ENCODE measurements at places on chromosomes 12 and 14.

GRCh38 chr12:29971446-29971845 lies 187.7 kb upstream of the TMTC1 start:
- DNase-seq: no peak

DNA sequence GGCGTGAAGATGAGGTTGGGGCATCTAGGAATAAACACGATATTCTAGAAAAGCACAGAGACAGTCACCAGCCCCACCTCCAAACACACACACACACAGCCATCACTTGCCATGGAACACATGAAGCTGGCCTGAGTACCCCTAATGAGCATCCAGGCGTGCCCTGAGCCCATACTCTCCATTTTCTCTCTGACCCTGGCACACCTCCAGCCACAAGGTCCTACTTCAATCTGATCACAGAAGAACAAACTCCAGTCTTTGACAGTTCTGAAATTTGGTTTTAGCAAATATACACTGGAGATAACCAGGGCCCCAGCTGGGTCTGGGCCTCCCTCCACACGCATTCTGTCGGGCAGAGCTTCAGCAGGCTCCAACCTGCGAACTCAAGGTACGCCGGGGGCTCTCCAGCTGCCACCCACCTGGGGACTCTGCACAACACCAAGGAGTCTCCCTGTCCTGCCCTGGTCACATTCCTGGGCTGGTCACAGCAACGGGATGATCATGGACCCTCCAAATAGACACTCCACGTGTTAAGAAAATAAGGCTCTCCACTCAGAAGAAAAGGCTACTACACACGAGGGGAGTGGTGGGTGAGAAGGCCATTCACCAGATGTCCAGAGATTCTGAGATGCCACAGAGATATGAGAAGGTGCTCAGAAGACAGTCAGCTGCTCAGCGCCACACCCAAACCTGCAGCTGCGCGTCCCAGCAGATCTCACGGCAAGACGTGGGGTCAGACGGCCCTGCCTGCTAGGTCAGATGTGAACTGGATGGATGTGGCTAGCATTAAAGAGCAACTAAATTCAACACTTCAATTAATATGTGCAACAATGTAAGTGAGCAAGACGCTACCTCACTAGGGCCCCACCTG lies 57.0 kb upstream of the PNMA1 start:
- DNase-seq: no peak

DNA sequence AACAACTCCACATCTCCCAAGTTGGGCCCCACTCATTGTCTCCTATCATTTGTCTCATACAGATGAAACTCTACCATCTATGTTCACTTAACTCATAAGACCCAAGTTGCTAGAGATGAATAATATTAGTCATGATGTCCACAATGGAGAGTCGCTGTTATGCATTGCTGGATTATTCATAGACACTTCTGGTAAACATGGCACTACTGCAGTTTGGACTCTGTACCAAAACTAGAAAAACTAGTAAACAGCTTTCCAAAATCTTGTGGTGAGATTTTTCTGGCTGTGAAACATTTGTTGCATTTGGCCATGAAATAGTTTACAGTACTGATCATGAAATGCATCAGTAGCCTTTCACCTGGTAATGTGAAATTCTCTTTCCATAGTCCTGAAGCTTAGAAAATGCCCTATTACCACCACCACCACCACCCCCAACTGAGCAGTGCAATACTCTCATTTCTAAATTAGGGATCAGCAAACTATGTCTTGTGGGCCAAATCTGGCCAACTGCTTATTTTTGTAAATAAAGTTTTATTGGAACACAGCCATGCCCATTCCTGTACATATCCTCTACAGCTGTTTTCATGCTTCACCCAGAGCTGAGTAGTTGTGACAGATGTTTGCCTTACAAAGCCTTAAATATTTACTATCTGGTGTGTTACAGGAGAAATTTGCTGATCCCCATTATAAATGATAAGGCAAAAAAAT lies 236.5 kb downstream of the DPF3 start:
- no peak for DNase-seq

- DNase-seq: no peak
These were observed 32.1 kb downstream of the DICER1 start for GRCh38 chr14:95125221-95125620.

GRCh38 chr12:9252256-9252655 lies 44.1 kb upstream of the PZP start:
- DNase-seq: no peak

GRCh38 chr12:17028348-17028747 lies 422.4 kb upstream of the LMO3 start:
- DNase-seq: no peak

- DNase-seq: no peak
These were observed 388.7 kb downstream of the TMEM117 start for GRCh38 chr12:44224399-44225148.

DNA sequence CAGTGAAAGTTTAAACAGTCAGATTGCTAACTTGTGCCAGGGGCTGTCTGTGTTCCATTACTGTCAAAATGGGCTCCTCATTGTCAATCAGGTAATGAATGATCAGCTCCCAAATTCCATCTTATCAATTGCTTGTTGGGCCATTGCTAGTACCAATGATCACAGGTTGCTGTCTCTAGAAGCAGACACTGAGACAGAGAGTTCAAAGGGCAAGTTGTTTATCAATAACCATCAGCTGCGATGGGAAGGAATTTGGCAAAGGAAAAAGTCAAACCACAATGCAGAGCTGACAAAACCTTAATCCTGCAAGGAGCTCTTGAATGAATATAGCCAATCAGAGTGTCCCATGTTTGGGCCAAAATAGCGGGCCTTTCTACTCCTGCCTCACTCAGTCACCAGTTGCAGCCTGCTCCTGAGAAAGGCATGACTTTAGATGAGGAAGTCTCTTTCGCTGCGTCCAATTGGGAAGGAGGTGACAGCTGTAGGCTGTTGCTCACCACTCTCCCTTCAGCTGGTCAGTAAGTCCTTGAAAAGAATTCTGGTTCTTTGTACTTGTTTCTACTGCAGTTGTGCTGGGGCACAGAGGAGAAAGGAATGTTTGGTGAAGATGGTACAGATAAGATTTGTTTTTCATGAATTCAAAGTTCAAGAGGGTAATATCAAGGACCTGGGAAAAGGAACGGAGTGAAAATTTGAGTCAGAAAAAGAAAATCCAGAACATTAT lies 179.2 kb upstream of the PDE3A start:
- DNase-seq: no peak

GRCh38 chr14:58272588-58273372 lies 25.6 kb upstream of the ARID4A start:
- DNase-seq: no peak

DNA sequence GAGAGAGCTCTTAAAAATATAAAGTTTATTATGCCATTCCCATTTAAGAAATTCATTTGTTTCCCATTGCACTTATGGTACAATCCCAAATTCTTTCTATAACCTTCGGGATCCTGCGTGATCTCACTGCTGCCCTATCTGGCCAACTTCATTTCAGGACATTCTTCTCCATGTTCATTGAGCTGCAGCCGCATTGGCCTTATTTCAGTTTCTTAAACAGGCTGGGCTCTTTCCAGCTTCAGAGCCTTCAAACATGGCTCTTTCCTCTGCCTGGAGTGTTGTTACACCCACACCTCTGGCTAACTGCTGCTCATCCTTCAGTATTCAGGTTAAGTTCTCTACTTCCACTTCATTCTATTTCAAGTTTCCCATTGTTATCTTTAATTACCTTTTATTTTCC lies 58.5 kb upstream of the LRTM2 start:
- no peak for DNase-seq

GRCh38 chr14:70934084-70934483 lies 26.8 kb downstream of the PCNX1 start:
- no peak for DNase-seq

DNA sequence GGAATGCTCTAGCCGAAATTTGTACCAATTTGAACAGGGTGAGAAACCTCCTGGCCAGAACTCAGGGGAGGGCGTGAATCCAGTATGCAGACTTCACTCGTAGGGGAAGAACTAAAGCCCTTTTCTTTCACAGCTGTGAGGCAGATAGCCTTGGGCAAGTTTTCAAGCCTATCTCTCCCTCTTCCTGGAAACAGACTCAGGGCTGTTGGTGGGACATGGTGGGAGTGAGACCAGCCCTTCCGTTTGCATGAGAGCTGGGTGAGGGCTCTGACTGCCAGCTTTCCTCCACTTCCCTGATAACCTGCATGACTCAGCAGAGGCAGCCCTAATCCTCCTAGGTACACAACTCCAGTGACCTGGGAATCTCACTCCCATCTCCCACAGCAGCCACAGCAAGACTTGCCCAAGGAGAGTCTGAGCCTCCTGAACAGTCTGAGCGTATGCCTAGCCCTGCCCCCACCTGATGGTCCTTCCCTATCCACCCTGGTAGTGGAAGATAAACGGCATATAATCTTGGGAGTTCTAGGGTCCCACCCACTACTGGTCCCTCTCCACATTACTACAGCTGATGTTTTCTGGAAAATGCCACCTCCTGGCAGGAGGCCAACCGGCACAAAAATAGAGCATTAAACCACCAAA lies 170.1 kb upstream of the AMIGO2 start:
- no peak for DNase-seq

GRCh38 chr14:77238356-77238755 lies 32.6 kb downstream of the NGB start:
- no peak for DNase-seq
